Effector memory CD4-positive, alpha-beta T cell (primary cell): ENCODE measurements at places on chromosomes 4 and X.

GRCh38 chr4:56513517-56513916 lies 7.9 kb downstream of the ARL9 start:
- DNase-seq: no peak

GRCh38 chrX:39165185-39165584 lies 363.9 kb downstream of the MID1IP1 start:
- no peak for DNase-seq

GRCh38 chr4:7649741-7650531 lies 215.2 kb upstream of the PSAPL1 start:
- peak; percentile 50 for DNase-seq

GRCh38 chr4:28469886-28470285 lies 1609.2 kb downstream of the STIM2 start:
- DNase-seq: no peak

DNA sequence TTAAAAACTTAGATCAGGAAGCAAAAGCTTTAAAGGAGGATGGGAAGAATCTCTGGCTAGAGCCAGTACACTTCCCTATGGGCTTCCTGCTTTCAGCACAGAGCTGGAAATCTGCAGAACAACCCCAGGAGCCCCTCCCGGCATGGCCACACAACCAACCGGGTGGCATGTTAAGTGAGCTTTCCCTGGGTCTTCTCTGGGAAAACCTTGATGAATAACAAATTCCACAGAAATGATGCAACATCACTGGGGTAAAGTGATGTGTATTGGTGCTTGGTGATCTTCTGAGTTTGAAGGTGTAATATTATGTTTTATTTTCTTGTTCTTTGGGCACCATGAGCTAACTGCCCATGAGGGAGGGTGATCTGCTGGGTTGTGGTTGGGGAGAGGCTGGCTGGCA lies 22.1 kb downstream of the NHS start:
- DNase-seq: no peak
